ENCODE measurements at places on chromosomes 5 and 9. TPM values are rescaled to one million over a fixed set of nuclear protein-coding genes. Genes with fewer than 3 reads are reported as not detected.

DNA sequence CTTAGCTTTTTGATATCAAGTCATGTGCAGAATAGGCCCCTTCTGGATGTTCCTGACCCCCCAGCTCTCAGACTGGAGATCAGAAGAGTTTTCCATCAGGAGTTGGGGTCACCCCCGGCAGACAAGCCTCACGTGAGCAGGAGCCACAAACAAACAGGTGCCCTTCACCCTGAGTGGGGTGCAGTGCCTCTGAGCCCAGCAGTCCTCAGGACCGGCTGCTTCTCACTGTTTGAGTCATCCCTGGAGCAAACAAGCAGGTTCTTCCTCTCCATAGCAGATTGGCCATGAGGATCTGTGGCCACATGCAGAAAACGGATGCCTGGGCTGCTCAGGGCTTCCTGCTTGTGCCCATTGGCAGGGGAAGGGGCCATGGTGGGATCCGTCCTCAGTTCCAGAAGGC is 47.0 kb downstream of the LRSAM1 start:
- DNase-seq, result no peak

DNA sequence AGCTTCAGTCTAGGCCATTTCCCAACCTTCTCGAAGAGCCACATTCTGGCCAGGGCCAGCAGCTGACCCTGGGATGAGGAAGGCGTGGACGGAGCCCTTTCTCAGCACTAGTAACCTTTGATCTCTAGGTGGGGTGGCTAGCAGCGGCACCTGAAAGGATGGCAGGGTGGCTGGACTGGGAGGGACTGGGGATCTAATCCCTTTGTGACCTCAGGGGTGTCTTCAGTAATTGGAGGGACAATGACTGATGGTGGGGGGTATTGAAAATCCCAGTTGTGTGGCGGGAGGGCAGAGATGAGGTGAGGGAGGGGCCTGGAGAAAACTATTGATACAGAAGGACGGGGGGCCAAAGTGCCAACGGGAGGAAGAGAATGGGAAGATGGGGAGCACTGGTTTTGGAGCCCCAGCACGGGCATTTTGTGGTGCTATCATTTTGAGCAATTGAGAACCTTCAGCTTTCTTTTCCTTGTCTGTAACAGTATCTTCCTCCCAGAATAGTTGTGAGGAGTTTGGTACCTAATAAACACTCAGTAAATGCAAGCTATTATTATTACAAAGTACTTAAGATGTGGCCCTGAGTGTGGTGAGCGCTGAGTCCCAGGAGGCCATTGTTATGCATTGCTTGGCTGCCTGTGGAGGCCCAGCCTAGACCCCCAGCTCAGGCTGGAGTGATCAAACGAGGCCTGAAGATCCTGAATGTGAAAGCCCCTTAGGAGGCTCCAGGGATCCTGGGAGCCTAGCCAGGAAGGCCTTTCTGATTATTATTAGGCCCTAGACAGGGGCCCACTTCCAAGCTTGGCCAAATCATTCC is 37.3 kb upstream of the UBE2D2 start:
- no peak for DNase-seq

DNA sequence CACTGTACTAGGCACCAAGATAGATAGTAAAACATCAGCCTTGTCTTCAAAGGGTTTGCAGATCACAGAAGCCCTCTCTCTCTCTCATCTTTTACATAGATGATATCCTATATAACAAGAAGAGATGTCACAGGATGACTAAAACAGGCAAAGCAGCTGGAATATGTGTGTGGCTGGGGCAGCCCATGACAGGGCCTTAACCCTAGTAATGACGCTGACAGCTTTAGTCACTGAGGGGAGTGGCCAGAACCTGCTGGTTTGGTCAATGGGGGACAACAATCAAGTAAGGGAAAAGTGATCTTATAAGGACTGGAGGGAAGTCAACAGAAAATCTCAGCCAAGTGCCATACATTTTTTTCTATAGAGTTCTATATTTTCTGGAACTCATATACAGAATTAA is 41.9 kb upstream of the RIC1 start:
- DNase-seq, result no peak

DNA sequence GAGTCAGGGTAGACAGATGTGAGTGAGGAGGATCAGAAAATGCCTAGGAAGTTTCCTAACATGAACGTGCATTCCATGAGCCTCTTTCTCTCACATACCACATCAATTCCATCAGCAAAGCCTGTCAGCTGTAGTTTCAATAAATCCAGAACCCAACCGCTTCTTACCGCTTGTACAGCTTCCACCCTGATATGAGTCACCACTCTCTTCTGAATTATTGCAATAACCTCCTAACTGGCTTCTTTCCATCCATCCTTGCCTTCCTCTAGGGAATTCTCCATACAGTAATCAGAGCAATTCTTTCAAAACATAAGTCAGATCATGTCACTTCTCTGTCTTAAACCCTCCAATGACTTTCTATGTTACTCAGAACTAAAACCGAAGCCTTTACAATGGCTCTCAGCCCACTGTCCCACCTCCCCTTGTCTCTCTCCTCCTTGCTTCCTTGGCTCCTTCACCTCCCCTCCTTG is 8.1 kb upstream of the RAD23B start:
- DNase-seq, result no peak

Gene C6
- not detected for total RNA-seq

Measured in SK-MEL-5 (cell line).